G401 (cell line): ENCODE measurements at places on chromosomes 4 and X.

DNA sequence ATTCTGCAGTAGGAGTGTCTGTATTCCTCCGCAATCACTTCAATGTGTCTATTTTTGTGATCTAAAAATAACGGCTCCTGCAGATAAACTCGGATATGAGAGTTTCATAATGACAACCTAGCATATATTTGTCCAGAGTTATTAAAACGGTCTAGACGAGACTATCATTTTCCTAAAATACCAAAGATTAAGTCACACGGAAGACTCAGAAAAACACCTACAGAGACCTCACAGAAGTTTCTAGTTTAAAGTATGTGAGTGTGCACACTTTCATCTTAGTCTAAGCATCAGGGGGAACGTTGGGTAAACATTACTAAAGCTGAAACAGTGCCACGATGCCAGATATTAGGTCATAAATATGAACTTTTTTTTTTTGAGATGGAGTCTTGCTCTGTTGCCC is 156.9 kb downstream of the AFAP1 start:
- no peak for DNase-seq

GRCh38 chrX:78019586-78020483 is 50.4 kb upstream of the PGAM4 start:
- no peak for DNase-seq

- no peak for DNase-seq
These were observed 115.5 kb upstream of the FAM241A start for GRCh38 chr4:112029771-112030171.

DNA sequence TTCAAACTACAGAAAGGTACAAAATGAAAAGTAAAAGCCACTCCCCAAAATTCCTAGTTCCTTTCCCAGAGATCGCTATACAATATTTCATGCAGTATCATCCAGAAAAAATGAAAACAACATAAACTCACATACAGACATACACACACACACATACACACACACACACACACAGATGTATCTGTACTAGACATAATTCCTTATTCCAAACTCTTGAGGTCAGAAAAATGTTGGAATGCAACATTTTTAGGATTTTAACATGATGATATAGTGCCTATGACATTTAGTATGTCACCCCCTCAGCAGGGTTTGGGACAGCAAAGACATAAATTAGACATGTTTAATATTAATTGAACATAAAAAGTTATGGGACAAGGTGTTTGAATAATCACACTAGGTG is 73.4 kb upstream of the LHFPL1 start:
- no peak for DNase-seq

- no peak for DNase-seq
These were observed 322.2 kb downstream of the ADGRL3 start for GRCh38 chr4:61522312-61522711.

DNA sequence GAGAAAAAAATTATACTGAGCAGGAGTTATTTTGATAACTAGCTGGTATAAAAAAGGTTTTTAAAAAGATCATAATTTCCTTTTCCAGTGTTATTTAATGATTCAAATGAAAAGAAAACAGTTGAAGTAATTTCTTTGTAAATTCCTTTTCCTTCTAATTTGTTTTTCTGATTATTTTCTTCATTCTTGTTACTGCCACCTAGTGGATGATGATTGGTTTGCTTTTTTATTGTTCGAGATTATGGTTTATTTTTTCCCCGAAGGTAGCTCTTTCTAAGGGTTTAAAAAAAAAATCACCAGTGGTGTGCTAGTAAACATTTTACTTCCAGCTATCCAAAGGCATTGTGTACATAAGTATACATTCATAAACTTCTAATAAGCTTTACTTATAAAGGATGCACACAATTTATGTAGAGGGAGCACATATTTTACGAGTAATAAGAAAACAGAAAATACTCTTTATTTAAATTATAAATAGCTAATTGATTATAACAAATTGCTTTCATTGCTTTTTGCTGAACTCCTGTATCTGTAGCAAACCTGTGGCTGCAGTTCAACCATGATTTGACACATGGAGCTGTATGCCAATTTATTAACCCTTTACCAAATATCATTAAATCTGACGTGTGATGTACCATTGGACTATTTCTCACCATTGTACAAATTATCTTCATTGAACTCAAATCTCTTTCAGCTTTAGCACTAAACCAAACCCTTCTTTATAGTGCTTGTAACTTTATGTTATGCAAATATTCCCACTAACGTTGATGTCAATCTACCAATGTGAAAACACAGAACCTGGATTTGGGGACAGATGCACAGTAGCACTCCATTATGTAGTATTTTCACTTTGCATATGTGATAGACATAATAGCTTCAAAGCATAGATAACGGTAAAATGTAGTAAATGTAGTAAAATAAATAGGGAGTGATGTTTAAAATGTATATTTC is 97.8 kb upstream of the ANK2 start:
- DNase-seq, result peak; percentile 47

DNA sequence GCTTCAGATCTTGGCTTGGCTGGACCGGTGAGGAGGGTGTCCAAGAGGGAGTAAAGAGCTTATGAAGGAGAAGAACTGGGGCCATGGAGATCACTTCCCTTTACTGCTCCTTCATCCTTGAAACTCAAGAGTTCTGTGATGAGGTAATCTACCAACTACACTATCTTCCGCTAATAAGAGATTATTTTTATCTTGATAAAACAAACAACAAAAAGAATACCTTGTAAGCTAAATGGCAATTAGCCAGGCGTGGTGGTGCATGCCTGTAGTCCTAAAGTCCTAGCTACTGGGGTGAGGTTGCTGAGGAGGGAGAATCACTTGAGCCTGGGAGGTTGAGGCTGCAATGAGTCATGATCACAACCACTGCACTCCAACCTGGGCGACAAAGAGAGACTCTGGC is 47.4 kb downstream of the HAUS3 start:
- no peak for DNase-seq

GRCh38 chrX:122087341-122087740 is 1039.9 kb downstream of the GLUD2 start:
- DNase-seq, result no peak

GRCh38 chrX:63327788-63328187 is 23.3 kb downstream of the SPIN4 start:
- DNase-seq, result no peak

DNA sequence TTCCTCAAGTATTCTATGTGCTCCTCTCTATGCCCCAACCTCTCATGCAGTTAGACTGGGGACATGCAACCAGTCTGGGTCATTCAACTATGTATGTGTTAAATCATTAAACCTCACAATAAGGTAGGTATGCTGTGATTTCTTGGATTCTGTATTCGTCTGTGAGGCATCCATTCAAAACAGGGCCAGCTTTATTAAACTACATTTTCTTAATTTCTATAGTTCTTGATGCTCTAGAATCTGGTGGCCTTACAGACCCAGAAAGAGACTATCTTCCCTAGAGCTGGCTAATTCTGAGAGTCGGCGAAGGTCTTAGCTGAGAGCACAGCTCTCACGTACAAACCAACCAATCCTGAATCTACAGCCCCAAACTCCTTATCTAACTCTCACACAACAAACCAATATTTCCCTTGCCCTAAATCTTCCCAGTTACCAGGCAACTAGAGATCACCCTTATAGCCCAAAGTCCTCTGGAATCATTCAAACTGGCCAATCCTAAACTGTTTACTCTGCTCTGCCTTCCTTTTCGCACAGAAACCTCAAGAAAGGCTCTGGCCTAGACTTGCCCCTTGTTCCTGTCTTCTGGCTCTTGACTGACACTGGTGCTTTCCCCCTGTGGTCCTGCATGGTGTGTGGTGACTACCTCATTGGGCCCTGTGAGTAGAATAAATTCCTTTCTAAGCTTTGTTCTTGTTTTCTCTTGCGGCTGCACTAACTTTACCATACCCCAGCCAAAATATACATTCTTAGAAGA is 203.5 kb upstream of the TET2 start:
- DNase-seq, result no peak

- DNase-seq, result no peak
These were observed 70.8 kb downstream of the TBCK start for GRCh38 chr4:106245176-106245575.

- no peak for DNase-seq
These were observed 1887.8 kb downstream of the PCDH7 start for GRCh38 chr4:32607978-32608377.

- DNase-seq, result no peak
These were observed 2.1 kb downstream of the ASMTL start for GRCh38 chrX:1450361-1451161.

GRCh38 chr4:8472158-8472688 is 31.6 kb downstream of the TRMT44 start:
- no peak for DNase-seq

DNA sequence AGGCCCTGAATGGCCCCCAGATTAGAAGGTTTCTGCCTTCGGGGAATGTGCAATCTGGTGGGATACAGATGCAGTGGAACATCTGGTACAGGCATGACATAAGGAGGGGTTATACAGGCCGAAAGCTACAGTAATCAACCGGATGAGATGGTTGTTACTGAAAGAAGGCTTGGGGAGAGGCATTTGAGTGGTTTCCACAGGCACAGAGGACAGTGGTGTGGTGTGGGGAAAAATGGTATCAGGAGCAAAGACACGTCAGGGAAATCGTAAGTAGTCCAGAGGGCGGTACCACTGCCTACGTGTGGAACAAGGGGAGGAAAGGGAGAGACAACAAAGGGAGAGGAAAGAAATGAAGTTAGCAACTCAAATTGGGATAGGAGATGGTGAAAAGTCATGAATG is 3.0 kb downstream of the PDLIM3 start:
- no peak for DNase-seq

GRCh38 chr4:1354136-1354982 is 7.4 kb downstream of the UVSSA start:
- DNase-seq, result no peak

- no peak for DNase-seq
These were observed 85.7 kb upstream of the MTM1 start for GRCh38 chrX:150482537-150483206.

DNA sequence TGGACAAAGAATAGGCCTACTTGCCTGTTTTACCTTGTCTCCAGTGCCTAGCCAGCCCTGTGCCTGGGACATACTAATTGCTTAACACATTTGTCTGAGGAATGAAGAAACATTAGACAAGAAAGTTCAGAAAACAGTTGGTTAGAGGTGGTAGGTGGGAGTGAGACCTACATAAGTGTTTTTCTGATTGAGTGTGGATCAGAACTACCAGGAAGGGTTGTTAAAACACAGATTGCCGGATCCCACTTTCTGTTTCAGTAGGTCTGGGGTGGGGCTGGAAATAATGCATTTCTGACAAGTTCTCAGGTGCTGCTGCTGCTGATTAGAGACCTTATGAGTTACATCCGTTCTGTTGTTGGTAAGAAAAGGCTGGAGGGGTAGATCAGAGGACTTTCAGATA is 5.7 kb upstream of the JADE1 start:
- no peak for DNase-seq
